ENCODE measurements at places on chromosomes 11 and 22.

DNA sequence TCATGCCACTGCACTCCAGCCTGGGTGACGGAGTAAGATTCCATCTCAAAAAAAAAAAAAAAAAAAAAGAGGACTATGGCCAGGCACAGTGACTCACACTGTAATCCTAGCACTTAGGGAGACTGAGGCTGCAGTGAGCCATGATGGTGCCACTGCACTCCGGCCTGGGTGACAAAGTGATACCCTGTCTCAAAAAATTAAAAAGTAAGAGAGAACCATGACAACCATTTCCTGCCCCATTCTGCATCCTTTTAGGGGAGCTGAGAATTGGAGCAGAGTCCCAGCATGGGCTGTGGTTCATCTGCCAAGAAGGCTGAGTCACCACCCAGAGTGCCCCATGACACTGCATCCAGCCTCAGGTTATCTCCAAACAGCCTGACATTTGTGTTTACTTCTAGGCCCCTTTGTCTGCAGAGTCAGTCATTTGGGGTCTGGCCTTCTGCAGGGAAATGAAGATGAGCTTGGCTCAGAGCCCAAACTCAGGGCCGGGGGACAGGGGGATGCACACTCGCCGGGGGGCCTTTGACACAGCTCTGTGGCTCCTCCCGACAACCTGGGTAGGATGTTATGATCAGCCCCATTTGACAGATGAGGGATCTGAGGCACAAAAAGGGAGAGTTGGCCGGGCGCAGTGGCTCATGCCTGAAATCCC is 4.7 kb downstream of the CSDC2 start:
- DNase-seq = peak; percentile 30

DNA sequence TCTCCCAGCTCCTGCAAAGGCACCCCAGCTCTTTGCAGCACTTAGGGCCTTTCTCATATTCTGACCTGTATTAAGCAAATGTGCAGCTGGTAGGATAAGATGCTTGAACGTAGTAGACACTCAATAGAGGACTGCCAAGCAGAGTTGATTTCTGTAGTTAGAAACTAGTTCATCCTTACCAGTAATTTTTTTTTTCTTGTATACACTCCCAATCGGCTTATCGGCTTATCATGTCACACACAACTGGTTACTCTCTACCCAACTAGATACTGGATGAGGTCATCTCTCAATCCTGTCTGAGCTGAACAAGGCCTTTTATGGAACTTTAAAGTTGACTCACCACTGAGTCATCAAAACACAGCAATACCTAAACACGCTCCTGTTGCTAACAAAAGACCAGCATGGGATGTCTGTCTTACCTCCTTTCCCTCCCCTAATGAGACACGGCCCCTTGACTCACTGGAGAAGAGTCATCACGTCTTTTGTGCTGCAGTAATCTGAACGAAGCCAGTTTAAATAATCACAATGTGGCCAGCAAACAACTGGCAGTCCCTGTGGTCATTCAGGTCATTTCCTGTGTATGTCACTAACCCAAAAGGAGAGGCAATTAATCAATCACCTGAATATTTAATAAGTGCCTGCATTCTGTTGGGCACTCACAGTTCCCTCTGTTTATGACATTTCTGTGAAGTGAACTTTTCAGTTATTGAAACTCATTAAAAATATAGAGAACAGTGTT is 7.5 kb upstream of the WEE1 start:
- peak; percentile 95 for DNase-seq

DNA sequence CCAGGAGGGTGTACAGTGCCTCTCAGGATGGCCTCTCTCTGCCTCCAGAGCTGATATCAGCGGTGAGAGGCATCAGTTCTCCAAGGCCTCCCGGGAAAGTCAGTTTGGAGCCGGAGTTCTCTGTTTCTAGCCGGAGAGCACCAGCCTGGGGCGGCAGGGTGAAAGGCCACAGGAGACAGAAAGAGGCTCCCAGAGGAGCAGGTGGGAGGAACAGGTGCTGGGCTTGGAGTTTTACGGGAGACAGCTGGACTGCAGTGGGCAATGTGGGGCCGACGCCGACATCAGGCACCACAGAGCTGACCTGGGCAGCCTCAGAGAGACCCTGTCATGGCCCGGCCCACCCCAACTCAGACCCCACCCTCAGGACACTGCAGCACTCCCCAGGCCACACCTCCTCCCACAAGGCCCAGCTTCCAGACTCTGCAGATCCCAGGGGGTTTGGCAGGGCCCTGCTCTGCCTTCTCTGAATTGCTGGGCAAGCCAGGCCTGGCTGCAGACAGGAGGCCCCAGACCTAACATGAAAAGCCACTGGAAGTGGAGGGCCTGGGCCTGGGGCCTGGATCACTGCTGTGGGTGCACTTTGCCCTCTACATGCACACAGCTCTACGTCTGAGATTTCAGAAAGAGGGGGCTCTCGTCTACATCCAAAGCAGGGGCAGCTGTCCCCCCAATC is 885.6 kb downstream of the BRD1 start:
- no peak for DNase-seq

- no peak for DNase-seq
Measured at GRCh38 chr11:67551127-67551526, 27.9 kb upstream of the CABP2 start.

GRCh38 chr11:15396778-15397177 is 282.1 kb downstream of the INSC start:
- no peak for DNase-seq

GRCh38 chr11:128802358-128802981 is 64.6 kb downstream of the KCNJ1 start:
- DNase-seq = peak; percentile 48

DNA sequence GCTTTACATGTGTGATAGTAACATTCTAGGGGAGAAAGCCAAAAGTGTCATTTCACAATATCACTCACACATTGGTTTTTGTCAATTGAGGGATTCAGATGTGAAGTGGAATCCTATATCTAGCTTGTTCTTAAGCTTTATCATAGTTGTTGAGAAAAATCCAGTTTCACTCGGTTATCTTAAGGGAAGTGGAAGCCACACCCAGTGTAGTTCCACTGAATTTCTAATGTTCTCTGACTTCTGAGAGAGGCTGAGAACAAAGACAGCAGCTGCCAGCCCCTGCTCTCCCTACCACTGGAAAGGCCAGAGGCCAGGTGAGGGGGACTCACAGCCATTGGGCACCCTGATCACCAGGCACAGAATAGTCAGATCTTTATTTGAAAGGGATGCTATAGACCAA is 53.7 kb downstream of the THAP12 start:
- DNase-seq = no peak

GRCh38 chr11:24496736-24497725 is at the start of gene LUZP2:
TSS of gene LUZP2 (plus strand) at chr11:24497053.
- no peak for DNase-seq

- peak; percentile 54 for DNase-seq
Measured at GRCh38 chr11:87281496-87281895, 243.8 kb downstream of the TMEM135 start.

GRCh38 chr11:90476442-90477007 is 253.7 kb upstream of the CHORDC1 start:
- DNase-seq = peak; percentile 53

- DNase-seq = no peak
Measured at GRCh38 chr11:111518668-111519067, 4.1 kb downstream of the HOATZ start.

DNA sequence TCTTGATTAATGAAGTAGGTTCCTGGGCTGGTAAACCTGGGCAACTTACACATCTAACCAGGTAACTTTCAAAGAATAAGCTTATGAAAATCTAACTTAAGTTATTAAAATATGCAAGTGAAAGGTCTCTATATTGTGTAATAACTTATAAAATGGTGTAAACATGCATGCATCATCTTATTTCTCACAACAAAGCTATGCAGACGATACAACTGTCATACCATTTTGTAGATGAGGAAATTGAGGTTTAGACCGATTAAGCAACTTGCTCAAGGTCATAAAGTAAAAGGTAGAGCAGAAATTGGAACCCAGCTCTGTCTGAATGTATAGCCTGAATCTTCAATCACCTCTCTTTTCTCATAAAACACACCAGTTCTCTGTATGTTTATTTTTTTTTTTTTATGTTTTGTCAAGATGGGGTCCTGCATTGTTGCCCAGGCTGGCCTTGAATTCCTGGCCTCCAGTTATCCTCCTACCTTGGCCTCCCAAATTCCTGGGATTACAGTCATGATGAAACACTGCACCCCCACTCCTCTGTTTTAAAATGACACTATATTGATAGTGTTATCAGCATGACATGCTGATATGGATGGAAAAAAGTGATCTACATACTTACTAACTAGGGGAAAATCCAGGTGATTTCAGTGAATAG is 109.6 kb downstream of the SGSM3 start:
- peak; percentile 49 for DNase-seq

GRCh38 chr11:84886344-84886743 is 740.8 kb downstream of the DLG2 start:
- DNase-seq = no peak

DNA sequence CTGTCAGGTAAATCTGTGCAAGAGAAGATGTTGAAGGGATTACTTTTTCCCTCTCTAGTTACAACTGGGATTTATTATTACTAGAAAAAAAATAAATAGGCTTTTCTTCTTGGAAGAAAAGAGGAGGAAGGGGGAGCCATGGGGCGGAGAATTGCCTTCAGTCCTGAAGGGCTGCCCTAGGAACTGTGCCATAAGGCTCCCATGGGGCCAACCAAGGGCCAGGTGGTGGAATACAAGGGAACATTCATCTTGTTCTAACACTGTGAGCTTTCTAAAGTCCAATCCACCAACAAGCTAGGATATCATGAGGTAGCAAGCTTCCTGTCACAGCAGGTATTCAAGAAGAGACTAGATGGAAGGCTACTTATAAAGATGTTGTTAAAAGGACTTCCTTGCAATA is 24.8 kb upstream of the NRIP3 start:
- no peak for DNase-seq

DNA sequence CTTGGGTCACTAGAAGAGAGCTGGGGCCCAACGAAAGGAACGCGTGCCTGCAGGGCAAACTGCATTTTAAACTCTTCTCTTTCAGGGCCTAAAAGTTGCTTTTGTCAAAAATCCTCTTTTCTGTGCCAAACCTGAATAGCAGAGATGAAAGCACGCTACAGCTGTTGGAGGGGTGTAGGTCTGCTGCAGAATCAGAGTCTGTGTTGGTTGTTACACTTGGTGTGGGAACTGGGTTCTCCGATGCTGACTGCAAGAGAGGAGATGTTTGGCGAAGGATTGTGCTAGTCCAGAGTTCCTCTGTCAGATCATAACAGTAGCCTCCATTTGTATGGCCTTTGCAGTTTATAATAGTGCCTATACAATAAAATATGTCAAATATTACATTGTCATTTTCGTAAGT is 41.8 kb downstream of the BARX2 start:
- DNase-seq = no peak

DNA sequence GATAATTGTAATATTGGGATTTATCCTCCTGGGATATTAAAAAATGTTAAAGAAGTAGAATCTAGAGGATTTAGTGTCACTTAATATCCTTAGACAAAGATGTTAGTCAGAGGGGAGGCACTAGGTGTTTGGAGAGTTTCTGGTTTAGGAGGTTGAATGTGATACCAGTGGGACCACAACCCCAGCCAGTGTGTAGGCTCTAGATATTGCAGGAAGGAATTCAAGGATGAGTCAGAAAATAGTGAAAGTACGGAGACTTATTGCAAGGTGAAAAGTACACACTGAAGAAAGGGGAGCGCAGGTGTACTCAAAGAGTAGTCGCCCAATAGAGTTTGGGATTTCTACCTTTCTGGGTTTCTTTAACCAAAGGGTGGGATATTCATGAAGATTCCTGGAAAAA is 5.7 kb upstream of the TMEM41B start:
- DNase-seq = no peak

- DNase-seq = peak; percentile 82
Measured at GRCh38 chr11:76598426-76598839, 72.1 kb downstream of the LRRC32 start.

DNA sequence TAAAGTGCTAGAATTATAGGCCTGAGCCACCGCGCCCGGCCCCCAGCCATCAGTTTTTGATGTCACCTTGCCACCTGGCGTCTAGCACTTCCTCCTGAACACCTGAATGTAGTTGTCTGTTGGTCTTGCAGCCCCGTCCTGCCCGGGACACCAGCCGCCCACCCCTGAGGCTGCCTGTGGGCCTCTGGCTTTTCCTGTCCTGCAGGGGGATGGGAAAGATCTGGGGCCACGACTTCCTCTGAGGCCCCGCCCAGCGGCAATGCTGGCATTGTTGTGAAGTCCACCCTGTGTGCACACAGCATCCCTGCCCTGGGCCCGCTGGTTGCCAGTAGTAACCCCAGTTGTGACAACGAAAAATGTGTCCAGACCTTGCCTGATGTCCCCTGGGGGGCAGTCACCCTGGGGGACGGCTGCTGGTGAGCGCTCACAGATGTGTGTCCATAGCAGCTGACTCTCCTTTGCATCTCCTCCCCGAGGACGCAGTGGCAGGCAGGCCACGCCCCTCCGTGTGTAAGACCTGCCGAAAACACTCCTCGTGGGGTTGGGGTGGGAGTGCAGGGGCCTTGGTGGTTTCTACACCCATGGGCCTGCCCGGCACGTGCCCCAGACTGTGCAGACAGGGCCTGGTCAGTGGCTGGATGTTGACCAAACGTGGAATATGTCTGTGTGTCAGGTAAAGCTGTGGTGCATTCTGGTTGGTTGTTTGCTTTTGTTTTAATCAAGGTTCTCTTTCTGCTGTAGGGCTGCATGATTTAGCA is 6.8 kb downstream of the SELENOO start:
- no peak for DNase-seq

- no peak for DNase-seq
Measured at GRCh38 chr11:106032861-106033260, 10.8 kb upstream of the MSANTD4 start.

DNA sequence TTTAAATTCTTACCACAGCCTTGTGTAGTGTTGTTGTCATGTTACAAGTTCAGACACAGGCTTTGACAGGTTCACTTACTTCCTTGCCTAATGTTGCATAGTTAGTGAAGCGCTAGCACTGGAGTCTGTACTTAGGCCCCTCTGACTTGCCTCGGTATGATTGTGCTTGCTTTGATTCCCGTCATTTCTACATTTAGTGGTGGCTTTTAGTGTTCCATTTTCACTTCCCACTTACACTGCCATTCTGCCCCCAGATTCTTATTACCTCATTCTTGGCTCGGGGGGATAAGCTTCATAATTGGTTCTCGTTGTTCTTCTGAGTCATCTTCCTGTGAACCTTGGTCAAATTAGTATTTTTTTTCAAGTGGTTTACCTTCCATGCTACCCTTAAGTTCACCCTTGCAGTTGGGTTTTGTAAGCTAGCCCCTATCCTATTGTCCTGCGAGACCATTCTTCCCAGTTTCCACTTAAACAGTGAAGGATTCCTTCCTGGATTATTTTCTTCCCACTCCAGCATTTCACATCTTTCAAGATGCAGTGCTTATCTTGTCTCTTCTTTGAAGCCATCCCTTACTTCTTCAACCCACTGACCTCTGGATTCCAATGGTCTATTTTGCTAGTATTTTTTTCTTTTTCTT is 68.7 kb downstream of the DDX10 start:
- peak; percentile 88 for DNase-seq

- no peak for DNase-seq
Measured at GRCh38 chr11:45948356-45948755, 25.9 kb downstream of the LARGE2 start.

Data from suppressor macrophage treated with lipopolysaccharide for 1 hour (primary cell).